ENCODE measurements at places on chromosomes 5 and 9. TPM values are rescaled to one million over a fixed set of nuclear protein-coding genes. Genes with fewer than 3 reads are reported as not detected.

SLC36A2 gene
- total RNA-seq: not detected

CPEB4 gene
- 26.4 TPM for total RNA-seq

PCDHGB4 gene
- total RNA-seq: 11.7 TPM

DNA sequence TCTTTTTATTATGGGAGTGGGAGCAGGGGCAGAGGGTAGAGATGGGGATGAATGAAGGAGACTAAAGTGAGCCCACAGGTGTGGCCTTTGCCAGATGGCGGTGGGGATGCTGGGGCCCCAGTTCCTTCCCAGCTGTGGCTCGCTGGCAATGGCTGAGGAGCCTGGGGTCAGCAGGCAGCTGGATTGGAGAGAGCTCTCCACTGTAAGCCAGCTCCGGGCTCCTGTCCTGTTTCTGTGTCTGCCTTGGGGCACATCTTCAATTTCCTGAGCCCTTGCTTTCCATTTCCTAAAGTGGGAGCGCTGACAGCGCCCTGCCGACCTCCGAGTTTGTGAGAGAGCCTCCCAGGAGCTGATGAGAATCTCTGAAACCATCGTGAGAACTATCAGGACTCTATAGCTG, 75.6 kb upstream of the SPRY4 start:
- no peak for DNase-seq

- DNase-seq: peak; percentile 90
Observed at GRCh38 chr5:74640450-74640953, at the start of gene ENC1. ENC1 (minus strand) TSS chr5:74640728; CDS start chr5:74636485, 4,243 bp downstream.

Data from urinary bladder (tissue), 4 donors.